ENCODE measurements at places on chromosomes 3 and 15.
A peak's percentile ranks its signal among the peaks of the same experiment; 100 is the strongest.

DNA sequence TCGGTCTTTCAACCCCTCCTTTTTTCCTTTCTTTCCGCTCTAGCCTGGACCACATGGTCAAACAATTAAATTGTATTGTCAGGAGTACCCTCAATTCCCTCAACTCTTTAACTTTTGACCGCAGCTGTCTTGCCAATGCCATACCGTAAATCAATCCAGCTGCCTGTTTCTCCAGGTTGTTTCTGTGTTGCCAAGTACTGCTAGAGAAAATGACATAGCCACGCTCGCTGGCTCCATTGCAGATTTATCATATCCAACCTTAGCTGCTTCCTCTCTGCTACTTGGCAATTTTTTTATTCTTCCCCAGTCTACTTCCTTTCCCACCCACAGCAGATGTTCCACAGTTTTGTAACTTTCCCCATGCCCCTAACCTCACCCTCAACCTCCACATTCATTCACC is 60.0 kb downstream of the ZNF385D start:
- DNase-seq, result no peak

- peak; percentile 1 for DNase-seq
These were observed 110.5 kb upstream of the GAP43 start for GRCh38 chr3:115512565-115513415.

- peak; percentile 94 for DNase-seq
These were observed at the start of the genes AZI2 and ZCWPW2 for GRCh38 chr3:28348629-28349468. Gene AZI2 (minus strand): TSS chr3:28348824. CDS start chr3:28340617, 8,207 bp downstream. Gene ZCWPW2 (plus strand): TSS chr3:28348721. CDS start chr3:28413069, 64,348 bp downstream.

DNA sequence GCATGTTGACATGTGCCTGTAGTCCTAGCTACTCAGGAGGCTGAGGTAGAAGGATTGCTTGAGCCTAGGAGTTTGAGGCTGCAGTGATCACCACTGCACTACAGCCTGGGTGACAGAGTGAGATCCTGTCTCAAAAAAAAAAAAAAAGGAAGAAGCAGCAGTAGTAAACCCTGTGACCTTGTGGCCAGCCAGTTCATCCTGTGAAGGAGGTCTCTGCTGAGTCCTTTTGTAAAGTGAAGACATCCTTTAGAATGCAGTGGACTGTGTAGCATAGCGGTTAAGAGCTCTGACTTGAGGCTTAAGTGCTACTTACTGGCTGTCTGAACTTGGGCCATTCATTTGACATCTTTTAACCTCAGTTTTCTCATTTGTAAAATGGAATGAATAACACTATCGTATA is 8.3 kb downstream of the EXOSC7 start:
- no peak for DNase-seq

- no peak for DNase-seq
These were observed 10.6 kb downstream of the ALDH1A3 start for GRCh38 chr15:100890051-100890720.

GRCh38 chr3:13013566-13013965 is 59.7 kb downstream of the IQSEC1 start:
- peak; percentile 29 for DNase-seq

GRCh38 chr15:60460931-60461330 is 18.0 kb downstream of the ICE2 start:
- no peak for DNase-seq

DNA sequence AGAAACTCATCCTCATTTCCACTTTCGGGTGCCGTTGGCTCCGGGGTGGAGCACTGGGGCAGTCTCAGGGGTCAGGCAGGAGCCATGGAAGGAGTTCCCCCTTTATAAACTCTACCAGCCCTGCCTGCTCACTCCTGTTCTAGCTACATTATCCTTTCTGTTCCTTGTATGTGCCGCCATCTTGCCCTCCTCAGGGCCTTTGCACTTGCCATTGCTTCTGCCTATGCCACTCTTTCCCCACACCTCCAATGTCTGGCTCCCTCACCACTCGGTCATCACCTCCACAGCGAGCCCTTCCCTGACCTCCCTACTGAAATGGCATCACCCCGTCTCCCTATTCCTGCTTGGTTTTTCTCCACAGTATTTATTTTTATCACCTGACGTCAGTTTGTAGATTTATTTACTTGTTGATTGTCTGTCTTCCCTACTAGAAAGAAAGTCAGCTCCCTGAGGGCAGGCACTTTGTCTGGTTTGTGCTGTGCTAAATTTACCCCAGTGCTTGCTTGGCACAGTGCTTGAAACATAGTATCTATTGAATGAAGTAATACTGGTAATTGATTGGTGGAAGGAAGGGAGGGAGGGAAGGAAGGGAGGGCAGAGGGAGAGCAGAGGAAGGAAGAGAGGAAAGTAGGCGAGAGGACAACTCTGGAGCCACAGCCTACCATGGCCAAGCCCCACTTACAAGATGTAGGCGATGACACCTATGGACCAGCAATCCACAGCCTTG is 8.8 kb downstream of the CAMK1 start:
- no peak for DNase-seq
